Globus pallidus (tissue), 1 donor: ENCODE measurements at places on chromosomes 13 and 19.

- no peak for DNase-seq
Measured at GRCh38 chr19:58305932-58306323, 751 bp downstream of the ERVK3-1 start.

- DNase-seq: no peak
Measured at GRCh38 chr19:35559781-35560180, 3.7 kb downstream of the ATP4A start.

DNA sequence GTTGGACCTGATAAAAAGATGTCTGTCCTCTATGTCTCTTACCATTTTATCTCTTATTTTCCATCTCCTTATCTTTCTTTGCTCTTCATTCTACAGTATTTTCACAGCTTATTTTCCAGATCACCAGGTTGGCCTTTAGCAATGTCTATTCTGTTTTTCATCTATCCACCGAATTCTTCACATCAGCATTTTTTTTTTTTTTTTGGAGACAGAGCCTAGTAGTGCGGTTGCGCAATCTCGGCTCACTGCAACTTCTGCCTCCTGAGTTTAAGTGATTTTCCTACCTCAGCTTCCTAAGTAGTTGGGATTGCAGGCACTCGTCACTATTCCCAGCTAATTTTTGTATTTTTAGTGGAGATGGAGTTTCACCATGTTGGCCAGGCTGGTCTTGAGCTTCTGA lies 49.0 kb downstream of the DNAJC15 start:
- DNase-seq: no peak

GRCh38 chr13:111937777-111938311 lies 129.1 kb upstream of the SOX1 start:
- no peak for DNase-seq

DNA sequence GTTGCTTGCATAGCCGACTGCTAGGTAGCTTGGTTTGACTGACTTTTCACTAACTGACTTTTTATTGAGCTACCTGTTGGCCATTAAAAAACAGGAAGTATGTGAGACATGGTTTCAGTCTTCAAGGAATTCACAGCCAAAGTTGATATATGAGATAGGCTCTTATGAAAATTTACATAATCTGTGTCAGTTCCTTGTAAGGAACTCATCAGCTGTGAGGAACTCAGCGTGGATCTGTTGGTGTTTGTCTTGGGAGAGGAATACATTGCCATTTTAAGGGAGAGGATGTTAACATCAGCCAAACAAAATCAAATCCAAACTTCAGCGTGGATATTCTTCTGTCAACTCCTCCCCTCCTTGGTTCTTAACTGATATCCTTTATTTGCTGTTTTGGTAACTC lies 2.0 kb downstream of the RNF113B start:
- no peak for DNase-seq

GRCh38 chr13:39405596-39406205 lies 197.3 kb downstream of the LHFPL6 start:
- DNase-seq: no peak

GRCh38 chr13:103044056-103044455 lies 22.2 kb downstream of the SLC10A2 start:
- DNase-seq: no peak

DNA sequence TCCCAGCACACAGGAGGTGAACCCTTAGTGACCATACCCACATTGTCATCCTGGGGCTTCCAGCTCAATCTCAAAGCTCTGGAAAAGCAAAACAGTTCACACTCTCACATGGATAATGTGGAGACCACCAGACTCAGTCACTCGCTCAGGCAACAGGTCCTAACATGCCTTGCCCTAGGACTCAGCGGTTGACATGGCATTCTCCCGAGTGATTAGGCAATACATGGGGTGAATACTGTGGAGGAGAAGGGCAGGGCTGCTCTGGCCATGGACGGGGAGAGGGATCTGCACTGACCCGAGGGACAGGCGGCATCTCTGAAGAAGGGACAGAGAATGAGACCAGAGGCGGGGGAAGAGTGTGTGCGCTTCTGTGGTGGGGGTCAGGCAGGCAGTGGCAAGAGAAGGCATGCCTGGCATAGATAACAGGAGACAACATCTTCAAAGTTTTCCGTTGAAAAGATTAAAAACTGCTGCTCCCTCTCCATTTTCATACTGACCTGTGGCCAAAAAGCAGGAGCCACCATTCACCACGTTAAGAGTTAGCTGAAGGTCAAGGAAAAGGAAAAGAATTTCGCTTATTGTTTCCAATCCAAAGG lies 44.5 kb upstream of the EPHX3 start:
- no peak for DNase-seq

- DNase-seq: no peak
Measured at GRCh38 chr13:24910502-24911132, 146.6 kb downstream of the RNF17 start.

DNA sequence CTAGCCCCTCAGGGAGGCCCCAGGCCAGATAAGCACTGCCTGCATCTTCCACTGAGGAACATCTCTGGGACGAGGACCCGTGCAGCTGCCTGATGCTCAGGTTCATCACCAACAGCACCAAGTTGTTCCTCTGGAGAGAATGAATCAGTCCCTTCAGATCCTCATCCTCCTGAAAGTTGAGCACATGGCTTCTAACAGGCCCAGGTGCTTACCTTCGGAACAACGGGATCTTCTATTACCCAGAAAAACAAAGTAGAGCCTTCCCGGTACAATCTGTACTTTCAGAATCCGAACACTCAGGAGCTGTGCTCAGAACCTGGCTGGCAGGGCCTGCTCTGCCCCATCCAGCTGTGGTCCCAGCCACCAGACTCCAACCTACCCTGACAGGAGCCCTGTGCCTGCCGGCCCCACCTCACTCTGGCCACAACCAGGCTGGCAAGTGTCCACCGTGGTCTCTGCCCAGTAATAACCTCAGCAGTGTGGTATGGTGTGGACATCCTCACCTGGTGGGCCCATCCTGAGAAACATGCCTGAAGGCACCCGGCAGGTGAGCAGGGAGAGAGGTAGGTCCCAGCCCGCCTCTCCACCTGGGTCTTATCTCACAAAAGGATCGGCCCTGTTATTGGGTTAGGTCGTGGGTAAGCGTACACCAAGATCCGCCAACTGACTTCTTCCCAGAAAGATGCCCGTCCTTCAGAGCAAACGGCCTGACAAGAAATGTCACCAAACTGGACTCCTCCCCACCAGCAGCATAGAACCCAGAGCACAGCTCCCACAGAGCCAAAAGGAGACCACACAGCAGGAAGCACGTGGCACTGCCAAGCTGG lies 34.1 kb downstream of the ELL start:
- DNase-seq: no peak

DNA sequence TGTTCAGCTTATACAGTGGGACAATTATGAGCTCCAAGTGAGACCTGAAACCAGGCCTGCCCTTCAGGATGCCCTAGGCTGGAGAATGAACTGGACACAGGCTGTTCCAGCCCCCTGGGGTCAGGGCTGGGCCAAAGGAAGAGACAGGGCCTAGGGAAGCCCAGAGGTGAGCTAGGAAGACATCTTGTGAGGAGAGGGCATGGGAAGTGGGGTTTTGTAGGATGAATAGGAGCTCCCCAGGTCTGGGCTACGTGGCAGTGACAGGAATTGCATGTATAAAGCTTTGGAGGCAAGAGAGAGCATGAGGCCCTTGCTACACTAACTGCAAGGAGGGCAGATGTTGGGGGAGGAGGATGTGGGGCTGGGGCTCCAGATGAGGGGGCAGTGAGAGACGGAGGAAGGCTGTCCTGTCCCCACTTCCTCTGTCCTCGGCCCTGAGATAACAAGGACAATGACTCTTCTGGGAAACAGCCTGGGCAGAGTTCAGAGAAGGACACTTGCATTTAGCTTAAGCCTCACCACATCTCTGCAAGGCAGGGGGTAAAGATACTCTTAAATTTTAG lies 1.5 kb upstream of the TBXA2R start:
- DNase-seq: no peak

- DNase-seq: no peak
Measured at GRCh38 chr13:79667771-79668170, 186.8 kb downstream of the NDFIP2 start.
